ENCODE measurements at places on chromosomes 1 and 21.
A peak's percentile ranks its signal among the peaks of the same experiment; 100 is the strongest.

- no peak overlapping the region for H3K27ac ChIP-seq
- H3K36me3 ChIP-seq: no peaks in the 10 kb centered on the region
- H3K4me1 ChIP-seq: peaks cover 6% of the 10 kb centered on the region
- DNase-seq: no peak
- H3K27me3 ChIP-seq: peaks cover 3% of the 10 kb centered on the region
- H3K4me3 ChIP-seq: no peak overlapping the region
Observed at GRCh38 chr21:15682186-15682895, 47.4 kb upstream of the USP25 start.

DNA sequence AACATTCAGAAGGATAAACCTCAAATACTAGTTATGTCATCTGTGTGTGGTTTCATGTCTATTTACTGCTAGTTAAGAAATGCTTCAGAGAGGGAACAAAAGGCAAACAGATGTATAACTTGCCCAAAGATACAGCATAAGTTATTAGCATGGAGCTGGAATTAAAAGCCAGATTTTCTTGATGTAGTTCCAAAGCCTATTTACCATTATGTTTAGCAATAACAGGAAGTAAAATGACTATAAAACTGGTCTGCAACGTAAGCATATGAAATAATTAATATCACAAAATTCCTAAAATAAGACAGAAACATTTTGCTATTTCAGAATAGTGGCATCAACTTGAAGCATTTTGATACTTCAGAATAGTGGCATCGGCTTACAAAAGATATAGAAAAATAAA is 1232.8 kb downstream of the NCAM2 start:
- H3K4me3 ChIP-seq: no peak overlapping the region
- H3K27ac ChIP-seq: no peak overlapping the region
- no peaks in the 10 kb centered on the region for H3K27me3 ChIP-seq
- H3K36me3 ChIP-seq: no peaks in the 10 kb centered on the region
- no peak for DNase-seq
- H3K4me1 ChIP-seq: no peaks in the 10 kb centered on the region

GRCh38 chr21:38833117-38833516 is 27.4 kb downstream of the ETS2 start:
- DNase-seq: no peak
- H3K36me3 ChIP-seq: no peaks in the 10 kb centered on the region
- H3K27me3 ChIP-seq: peaks cover 7% of the 10 kb centered on the region
- H3K4me3 ChIP-seq: no peak overlapping the region

DNA sequence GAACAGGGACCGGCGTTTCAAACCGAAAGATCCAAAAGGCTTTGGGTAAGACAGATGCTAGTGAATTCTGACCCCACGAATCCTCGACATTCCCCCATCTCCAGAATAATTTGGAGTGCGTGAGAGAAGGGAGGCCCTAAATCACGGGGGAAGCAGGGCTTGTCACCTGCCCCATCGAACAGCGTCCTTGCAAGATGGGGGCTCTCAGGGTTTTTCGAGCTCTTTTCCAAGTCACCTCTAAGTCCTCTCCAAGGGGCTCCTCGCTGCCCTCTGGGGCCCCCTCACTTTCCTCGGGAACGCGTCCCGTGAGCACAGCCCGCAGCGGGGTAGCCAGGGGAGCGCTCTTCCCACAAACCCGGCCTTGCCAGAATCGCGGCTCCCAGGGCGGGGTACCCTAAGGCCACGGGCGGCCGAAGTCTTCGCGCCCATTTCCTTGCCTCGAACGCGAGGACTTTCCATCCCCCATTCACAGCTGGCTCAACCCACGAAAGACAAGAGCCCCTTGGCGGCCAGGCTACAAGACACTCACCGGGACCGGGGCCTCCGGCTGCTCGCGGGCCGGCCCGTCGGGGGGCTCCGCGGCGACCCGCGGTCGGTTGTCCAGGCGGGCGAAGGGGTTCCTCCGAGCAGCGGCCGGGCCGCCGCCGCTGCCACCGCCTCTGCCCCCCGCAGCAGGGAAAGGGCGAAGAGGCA is 546 bp downstream of the DONSON start:
- peak overlapping the region; percentile 92 for H3K4me3 ChIP-seq
- peak overlapping the region; percentile 70 for H3K27ac ChIP-seq
- H3K4me1 ChIP-seq: peaks cover 31% of the 10 kb centered on the region

DNA sequence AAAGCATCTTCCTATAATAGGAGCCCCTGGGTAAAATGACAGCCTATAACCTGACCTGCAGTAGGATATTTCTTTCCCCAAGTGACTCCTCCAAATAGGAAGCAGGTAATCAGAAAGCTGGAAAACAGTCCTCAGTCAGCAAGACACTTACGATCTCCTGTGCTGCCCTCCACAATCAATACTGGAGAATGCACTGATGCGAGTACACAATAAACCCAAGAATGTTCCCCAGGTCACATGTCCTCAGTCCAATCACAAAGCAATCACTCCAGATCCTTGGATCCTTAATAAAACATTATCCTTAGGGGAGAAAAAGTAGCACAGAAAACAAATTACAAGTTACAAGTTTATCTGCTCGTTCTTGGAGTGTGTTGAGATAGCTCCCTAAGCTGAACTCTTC is 233.1 kb downstream of the SLC45A1 start:
- H3K4me1 ChIP-seq: peaks cover 42% of the 10 kb centered on the region
- no peak overlapping the region for H3K27ac ChIP-seq
- no peaks in the 10 kb centered on the region for H3K27me3 ChIP-seq
- no peak for DNase-seq
- peaks cover 19% of the 10 kb centered on the region for H3K36me3 ChIP-seq
- H3K4me3 ChIP-seq: no peak overlapping the region

GRCh38 chr1:112706505-112707220 is at the start of gene RHOC:
Gene RHOC, minus strand, starts transcription at chr1:112707127. Its CDS starts 3,328 bp downstream, at chr1:112703799.
- peaks cover 14% of the 10 kb centered on the region for H3K36me3 ChIP-seq
- peaks cover 60% of the 10 kb centered on the region for H3K4me1 ChIP-seq
- peak within 1 kb of the TSS; percentile 84 for H3K4me3 ChIP-seq
- H3K27me3 ChIP-seq: peaks cover 10% of the 10 kb centered on the region
- peak within 1 kb of the TSS; percentile 91 for H3K27ac ChIP-seq
- DNase-seq: peak; percentile 48

- no peak overlapping the region for H3K27ac ChIP-seq
- peaks cover under 1% of the 10 kb centered on the region for H3K4me1 ChIP-seq
- no peak overlapping the region for H3K4me3 ChIP-seq
- no peaks in the 10 kb centered on the region for H3K27me3 ChIP-seq
- no peak for DNase-seq
- H3K36me3 ChIP-seq: peaks cover 3% of the 10 kb centered on the region
Observed at GRCh38 chr1:33137800-33138199, 44.0 kb downstream of the TRIM62 start.

GRCh38 chr21:34612557-34612956 is 2.4 kb downstream of the RCAN1 start:
- H3K4me3 ChIP-seq: no peak overlapping the region
- H3K27me3 ChIP-seq: peaks cover 3% of the 10 kb centered on the region
- peaks cover 23% of the 10 kb centered on the region for H3K4me1 ChIP-seq
- H3K36me3 ChIP-seq: no peaks in the 10 kb centered on the region

- peaks cover 3% of the 10 kb centered on the region for H3K4me1 ChIP-seq
- no peak for DNase-seq
Observed at GRCh38 chr1:161948435-161948834, 75.2 kb downstream of the OLFML2B start.

- H3K36me3 ChIP-seq: no peaks in the 10 kb centered on the region
- H3K4me1 ChIP-seq: no peaks in the 10 kb centered on the region
- no peaks in the 10 kb centered on the region for H3K27me3 ChIP-seq
- no peak overlapping the region for H3K4me3 ChIP-seq
- H3K27ac ChIP-seq: no peak overlapping the region
Observed at GRCh38 chr1:189929501-189930099, 548.1 kb downstream of the BRINP3 start.

DNA sequence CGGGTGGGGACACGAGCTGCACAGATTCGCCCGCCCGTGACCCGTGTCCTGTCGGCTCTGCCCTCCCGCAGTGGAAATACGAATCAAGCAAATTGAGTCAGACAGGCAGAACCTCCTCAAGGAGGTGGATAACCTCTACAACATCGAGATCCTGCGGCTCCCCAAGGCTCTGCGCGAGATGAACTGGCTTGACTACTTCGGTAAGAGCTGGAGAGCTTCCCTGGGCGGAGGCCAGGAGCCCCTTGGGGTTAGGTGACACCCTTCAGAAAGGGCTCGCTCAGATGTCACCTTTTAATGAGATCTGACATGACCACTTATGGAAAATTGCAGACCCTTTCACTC is 489 bp downstream of the CDCA8 start:
- peaks cover 40% of the 10 kb centered on the region for H3K36me3 ChIP-seq
- H3K27ac ChIP-seq: peak overlapping the region; percentile 83
- peaks cover 52% of the 10 kb centered on the region for H3K4me1 ChIP-seq
- no peaks in the 10 kb centered on the region for H3K27me3 ChIP-seq
- peak overlapping the region; percentile 92 for H3K4me3 ChIP-seq

GRCh38 chr1:17304151-17304825 is 3.7 kb upstream of the PADI4 start:
- no peaks in the 10 kb centered on the region for H3K4me1 ChIP-seq
- no peaks in the 10 kb centered on the region for H3K27me3 ChIP-seq
- no peak for DNase-seq
- H3K36me3 ChIP-seq: no peaks in the 10 kb centered on the region
- H3K4me3 ChIP-seq: no peak overlapping the region
- no peak overlapping the region for H3K27ac ChIP-seq

DNA sequence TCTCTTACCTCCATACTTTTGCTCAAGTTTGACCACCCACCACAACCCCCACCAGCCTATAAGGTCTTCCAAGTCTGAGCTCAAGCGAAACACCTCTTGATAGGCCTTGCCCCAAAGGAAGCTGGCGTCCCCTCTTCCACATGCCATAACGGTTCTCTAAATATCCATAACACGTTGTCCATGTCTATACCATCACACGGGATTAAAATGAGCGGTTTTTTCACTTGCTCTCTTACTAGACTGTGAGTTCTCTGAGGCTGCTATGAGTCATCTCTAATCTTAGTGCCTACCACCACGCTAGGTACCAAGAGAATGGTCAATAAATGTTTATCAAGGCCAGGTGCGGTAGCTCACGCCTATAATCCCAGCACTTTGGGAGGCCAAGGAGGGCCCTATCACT is 41.0 kb downstream of the WASF2 start:
- H3K4me1 ChIP-seq: peaks cover 45% of the 10 kb centered on the region
- H3K27ac ChIP-seq: peak overlapping the region; percentile 57
- peaks cover 19% of the 10 kb centered on the region for H3K36me3 ChIP-seq
- DNase-seq: no peak
- no peak overlapping the region for H3K4me3 ChIP-seq

DNA sequence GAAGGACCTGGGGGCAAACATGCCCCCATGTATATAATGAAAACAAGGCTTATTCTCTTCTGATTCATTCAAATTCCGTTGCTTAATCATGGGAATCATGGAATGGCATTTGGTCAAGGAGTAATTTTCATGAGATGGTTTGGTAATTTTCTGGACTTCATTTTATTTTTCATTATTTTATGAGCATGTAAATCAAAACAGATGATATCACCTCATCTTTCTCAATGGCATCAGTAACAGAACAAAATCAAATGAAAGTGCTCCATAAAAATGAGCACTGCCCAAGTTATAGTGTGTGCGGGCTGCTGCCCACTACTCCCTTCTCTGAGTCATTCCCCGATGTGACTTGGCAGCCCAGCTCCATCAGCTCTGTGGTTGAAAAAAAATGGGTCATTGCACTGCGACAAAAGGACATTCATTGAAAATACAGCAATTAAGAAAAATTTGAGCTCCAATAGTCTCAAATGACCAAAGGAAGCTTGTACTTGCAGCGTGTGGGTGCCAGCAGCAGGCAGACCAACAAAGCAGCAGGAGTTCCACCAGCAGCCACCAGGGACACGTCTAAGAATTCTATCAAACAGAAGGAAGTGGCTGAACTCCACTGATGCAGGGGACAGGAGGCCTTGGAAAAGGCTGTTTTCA is 84.3 kb upstream of the VAV3 start:
- peaks cover 3% of the 10 kb centered on the region for H3K27me3 ChIP-seq
- no peak overlapping the region for H3K4me3 ChIP-seq
- no peaks in the 10 kb centered on the region for H3K36me3 ChIP-seq
- DNase-seq: no peak

- H3K27ac ChIP-seq: no peak overlapping the region
- H3K36me3 ChIP-seq: no peaks in the 10 kb centered on the region
- no peak for DNase-seq
Observed at GRCh38 chr1:199690496-199690895, 337.0 kb upstream of the NR5A2 start.
